ENCODE measurements at places on chromosomes 1 and 21.
A peak's percentile ranks its signal among the peaks of the same experiment; 100 is the strongest.

DNA sequence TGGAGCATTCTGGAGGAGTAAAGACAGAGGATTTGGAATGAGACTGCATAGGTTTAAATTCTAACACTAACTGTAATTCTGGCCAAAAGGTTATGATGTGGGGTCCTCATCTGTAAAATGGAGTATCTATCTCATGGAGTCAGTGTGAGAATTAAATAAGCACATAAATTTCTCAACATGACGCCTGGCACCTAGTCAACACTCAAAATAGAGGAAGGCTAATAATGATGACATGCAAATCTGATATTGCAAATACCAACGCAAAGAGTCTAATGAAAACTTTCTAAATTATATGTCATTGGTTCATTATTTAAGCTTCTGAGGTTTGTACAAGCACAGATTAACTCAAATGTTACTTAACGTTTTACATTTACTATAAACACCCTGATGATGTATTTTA, 29.6 kb downstream of the APP start:
- no peak for DNase-seq

GRCh38 chr1:228374711-228375577, 31.7 kb downstream of the TRIM11 start:
- peak; percentile 15 for DNase-seq

DNA sequence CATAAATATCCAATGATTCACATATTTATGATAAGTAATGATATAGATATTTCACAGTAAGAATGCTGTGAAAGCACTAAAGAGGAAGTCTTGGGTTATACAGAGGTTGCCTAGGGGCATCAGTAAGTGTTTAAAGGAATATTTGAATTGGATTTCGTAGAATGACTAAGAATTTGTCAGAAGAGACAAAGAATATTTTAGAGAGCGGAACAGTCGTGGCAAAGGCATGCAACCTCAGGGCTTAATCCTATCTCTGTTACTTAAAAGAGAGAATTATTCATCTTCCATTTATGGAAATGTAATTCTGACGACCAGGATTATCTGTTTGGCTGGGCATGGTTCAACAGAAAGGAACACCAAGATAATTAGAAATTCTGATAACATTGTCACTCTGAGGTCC, 171.9 kb upstream of the NR5A2 start:
- no peak for DNase-seq

DNA sequence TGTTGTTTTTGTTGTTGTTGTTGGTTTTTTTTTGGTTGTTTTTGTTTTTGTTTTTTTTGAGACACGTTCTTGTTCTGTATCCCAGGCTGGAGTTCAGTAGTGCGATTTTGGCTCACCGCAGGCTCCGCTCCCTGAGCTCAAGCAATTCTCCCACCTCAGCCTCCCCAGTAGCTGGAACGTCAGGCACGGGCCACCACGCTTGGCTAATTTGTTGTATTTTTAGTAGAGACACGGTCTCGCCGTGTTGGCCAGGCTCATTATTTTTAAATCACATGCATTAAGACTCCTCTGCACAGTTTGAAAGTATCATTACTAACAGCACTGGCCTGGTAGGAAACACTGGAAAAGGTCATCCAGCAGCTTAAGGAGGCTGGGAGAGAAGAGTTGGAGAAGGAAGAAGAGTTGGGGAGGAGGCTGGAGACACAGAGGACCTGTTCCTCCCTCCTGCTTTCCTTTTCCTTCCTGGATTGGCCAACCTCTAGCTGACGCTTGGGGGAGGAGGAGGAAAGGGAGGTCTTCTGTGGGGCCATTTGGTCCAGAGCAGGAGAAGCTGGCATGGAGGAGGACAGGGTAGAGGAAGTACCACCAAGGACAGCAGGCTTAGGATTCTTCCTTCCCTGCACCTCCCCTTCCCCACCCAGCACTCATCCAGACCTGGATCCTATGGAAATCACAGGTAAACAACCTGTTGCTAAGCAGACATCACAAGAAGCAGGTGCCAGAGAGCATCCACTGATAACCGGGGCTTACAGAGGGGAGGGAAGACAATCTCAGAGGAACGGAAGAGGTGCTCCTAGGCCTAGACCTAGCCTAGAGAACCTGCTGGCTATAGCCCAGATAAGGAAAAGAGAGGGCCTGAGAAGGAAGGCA, 71.9 kb upstream of the GOLT1A start:
- DNase-seq = no peak

GRCh38 chr1:27611450-27611849, 7.5 kb upstream of the AHDC1 start:
- DNase-seq = no peak

- no peak for DNase-seq
These were observed 11.2 kb downstream of the PTPRF start for GRCh38 chr1:43541721-43542401.

- DNase-seq = peak; percentile 29
These were observed 6.2 kb upstream of the CENPS start for GRCh38 chr1:10424034-10424433.

GRCh38 chr1:214520544-214521165, 30.7 kb downstream of the PTPN14 start:
- DNase-seq = no peak

DNA sequence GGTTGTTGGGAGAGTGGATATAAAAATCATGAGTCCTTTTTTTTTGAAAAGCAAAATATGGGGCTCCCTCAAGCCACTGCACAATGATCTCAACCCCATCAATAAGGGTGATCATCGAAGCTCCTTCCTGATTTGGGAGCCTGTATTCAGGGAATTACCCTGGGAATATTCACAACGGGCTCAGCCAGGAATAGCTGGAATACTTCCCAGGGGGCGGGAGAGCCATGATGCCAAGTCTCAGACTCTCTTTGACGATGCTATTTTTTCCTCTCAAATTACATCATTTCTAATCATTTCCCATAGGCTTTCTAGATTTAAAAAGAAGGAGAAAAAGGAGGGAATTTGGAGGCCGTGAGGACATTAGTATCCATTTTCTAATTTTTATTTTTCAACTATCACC, 18.4 kb downstream of the OLIG1 start:
- no peak for DNase-seq

- DNase-seq = no peak
These were observed 3.7 kb upstream of the NR1I3 start for GRCh38 chr1:161241682-161242081.

DNA sequence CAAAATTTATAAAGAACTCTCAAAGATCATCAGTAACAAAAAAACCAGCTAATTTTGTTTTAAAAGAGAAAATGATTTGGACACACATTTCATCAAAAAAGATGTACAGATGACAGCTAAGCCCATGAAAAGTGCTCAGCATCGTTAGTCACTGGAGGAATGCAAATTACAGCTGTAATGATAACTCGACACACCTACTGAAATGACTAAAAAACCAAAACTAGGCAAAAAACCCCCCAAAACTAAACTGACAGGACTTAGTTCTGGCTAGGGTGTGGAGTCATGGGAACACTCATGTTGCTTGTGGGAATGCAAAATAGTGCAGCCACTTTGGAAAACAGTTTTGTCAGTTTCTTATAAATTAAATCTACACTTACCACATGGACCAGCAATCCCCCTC, 59.5 kb downstream of the CNIH3 start:
- no peak for DNase-seq
